ENCODE measurements at places on chromosomes 16 and 17. TPM values are rescaled to one million over a fixed set of nuclear protein-coding genes. Genes with fewer than 3 reads are reported as not detected.

DNA sequence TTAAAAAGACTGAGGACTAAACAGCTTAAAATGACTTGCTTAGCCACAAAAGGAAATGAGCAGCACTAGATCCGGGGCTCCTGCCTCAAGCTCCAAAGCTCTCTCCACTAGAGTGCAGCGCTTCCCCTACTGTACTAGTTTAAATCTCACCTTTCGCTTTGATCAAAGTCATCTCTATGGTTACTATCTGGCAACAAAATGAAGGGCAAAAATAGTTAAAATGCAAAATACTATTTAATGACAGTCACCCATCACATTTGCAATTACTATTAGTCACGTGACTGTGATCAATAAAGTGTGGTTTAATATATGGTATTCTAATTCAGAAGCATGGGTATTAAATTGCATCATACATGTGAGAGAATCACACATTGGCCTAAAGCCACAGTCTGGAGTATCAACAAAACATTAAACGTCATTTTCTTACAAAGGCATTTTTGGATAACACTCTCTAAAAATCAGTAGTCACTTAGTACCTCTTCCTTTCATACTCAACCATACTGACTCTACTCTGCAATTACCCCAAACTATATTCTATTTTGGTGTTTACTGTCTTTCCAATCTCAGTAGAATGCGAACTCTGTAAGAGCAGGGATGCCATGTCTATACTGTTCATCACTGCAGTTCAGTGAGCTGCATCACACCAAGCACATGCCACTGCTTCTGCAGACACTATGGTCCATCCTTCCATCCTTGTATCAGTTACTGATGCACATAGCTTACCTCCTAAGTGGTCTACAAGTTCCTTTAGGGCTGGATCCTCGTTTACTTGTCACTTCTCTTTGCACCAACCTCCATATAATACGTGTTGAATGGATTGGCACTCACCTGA is 6.2 kb downstream of the PSMD12 start:
- no peak for DNase-seq

KLHL10 gene
- total RNA-seq = 0.43 TPM

DNA sequence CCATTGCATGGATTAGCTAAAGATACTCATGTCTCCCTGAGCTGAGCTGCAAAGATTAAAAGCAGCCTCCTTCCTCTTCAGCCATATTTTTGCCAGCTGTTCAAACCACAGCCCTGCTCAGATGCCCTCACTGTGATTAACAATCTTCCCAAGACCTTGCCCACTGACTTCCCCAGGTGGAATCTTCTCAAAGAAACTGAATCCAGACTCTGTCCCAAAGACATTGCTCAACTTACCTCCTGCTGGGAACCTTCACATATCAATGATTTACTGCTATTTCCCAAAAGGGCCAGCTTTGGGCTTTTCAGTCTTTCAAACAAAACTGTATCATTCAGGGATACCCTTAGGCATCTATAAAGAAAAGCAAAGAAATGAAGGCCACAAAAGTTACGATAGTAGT is 9.2 kb downstream of the C17orf67 start:
- no peak for DNase-seq

DNA sequence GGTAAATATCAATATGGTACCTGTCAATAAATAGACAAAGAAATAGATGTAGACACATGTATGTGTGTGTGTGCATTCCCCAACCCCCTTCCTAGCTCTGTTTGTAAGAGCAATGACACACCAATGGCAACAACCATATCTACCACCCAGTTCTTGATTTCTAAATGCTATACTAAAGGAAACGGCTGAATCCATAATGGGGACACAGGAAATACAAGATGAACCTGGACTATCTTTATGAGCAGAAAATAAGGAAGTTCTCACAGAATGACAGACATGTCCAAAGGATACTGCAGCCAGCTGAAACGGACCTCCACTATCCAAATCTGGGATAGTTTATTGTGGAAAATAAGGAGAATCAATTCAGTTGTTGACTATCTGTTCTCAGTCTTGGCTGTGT is 75.3 kb downstream of the MYO1D start:
- DNase-seq = no peak

TEKT3 gene
- total RNA-seq = 1.9 TPM

GRCh38 chr17:82246365-82247181 is 17.7 kb downstream of the SLC16A3 start:
- peak; percentile 59 for DNase-seq

DNA sequence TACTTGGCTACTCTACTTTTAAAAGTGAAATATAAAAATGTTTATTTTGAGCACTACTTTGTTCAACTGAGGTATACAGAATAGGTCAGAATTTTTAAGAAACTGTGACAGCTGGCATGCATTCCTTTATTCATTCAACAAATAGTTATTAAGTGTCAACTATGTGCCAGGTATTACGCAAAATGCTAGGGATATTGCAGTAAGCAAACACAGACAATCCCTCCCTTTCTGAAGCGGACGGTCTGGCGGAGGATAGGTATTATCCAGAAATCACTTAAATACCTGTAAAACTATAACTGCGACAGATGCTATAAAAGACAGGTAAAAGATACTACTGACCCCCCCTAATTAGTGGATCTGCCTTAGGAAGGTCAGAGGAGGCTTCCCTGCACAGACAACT is 26.1 kb downstream of the METTL16 start:
- DNase-seq = no peak

PRSS27 gene
- total RNA-seq = 1.4 TPM

PRR11 gene
- 3.6 TPM for total RNA-seq

CX3CL1 gene
- 8.5 TPM for total RNA-seq

GRCh38 chr17:78658281-78658785 is 81.1 kb upstream of the DNAH17 start:
- no peak for DNase-seq

RGS9 gene
- 2.9 TPM for total RNA-seq

DNA sequence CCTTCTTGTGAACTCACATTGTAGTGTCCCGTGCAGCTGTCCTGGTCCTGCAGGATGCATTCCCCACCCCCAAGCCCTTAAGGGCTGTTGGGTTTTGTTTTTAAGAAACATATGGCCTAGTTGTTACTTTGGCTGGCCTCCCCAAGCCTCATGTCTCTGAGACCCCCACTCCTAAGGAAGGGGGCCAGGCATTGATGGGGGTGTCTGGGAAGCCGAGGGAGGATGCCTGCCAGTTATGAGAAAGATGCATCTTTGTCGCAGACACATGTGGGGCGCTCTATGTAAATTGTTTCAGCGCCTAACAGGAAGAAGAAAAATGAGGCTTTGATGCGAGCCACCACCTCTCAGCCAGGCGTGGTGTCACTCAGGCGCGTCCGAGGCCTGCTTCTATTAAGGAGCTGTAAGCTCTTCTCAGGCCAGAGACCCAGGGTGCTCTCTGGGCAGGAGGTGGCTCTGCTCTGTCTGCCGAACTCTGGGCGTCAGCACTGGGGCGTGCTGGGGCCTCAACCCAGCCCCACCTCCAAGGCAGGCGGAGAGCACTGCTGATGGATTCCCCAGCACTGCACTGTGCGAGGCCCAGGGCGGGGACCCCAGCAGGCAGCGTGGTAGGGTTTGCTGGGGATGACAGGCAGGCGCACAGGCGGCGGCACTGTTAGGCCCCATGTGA is 70.6 kb downstream of the SREBF1 start:
- no peak for DNase-seq

TBX6 gene
- total RNA-seq = 0.60 TPM
